ENCODE measurements at places on chromosomes 2 and 18.

GRCh38 chr2:131519466-131519865 is 8.2 kb upstream of the CCDC74A start:
- DNase-seq, result no peak

DNA sequence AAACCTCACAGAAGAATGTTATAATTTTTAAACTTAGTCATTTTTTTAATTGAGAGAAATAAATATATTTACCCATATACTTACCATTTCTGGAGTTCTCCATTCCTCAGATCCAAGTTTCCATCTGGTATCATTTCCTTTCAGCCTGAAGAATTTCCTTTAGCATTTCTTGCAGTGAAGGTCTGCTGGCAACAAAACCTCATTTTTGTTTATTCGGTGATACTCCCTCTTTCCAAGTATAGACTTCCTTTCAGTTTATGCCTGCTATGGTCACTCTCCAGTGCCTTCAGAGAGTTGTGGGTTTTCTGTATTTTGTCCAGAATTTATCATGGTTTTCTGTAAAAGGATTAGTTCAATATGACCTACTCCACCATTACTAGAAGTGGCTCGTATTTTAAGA is 17.0 kb downstream of the WDPCP start:
- DNase-seq, result no peak

DNA sequence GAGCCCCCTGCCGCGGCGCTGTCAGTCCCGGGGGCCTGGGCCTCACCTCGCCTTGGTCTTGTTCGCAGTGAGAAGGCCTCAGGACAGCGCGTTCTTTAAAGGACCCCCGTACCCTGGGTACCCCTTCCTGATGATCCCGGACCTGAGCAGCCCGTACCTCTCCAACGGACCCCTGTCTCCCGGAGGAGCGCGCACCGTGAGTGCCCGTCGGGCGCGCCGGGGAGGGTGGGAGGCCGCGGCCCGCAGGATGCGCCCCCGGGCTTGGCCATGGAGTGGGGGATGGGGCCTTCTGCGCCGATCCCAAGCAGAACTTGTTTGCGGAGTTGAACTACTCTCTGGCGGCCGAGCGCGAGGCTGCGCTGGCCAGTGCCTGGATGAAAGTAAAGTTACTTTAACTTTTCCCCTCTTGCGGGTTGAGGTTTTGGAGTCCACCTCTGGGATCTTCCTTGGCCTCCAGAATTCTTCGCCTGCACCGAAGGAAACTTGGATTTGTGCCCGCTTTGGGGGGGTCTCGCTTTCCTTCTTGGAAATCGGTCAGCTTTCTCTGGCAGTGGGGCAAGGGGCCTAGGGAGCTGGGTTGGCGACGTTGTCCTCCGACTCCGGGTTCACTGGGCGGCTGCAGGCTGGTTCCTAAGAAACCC is 1.2 kb downstream of the TCF7L1 start:
- no peak for DNase-seq

- no peak for DNase-seq
Measured at GRCh38 chr2:64203131-64203857, 59.1 kb upstream of the PELI1 start.

DNA sequence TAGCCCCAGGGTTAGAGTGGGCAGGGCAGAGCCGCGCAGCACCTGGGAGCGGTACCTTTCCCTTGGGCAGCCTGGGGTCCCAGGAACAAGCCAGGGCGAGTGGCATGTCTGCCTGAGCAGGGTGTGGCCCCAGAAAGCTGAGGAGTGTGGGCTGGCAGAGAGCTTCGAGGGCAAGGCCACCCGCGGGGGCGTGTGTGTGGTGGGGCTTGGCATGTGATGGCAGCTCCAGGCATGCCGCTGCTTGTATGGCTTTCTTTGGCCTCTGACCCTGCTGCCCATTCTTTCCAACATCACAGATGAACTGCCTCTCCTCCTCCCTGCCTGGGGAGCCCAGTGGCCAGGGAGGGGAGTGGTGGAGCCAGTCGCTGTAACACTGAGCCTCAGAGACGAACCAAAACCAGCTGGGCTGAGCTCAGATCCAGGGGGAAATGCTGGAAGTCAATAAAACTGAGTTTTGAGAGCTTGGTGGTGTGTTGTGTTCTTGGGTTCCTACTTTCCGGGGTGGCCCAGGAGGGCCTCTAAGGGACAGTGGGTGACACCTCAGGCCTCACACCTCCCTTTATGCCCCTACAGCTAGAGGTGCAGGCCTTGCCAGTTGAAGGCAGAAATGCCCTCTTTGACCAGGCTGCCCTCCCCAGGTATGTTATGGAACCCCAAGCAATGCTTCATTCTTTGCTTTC is 7.4 kb downstream of the DNAJB2 start:
- no peak for DNase-seq

DNA sequence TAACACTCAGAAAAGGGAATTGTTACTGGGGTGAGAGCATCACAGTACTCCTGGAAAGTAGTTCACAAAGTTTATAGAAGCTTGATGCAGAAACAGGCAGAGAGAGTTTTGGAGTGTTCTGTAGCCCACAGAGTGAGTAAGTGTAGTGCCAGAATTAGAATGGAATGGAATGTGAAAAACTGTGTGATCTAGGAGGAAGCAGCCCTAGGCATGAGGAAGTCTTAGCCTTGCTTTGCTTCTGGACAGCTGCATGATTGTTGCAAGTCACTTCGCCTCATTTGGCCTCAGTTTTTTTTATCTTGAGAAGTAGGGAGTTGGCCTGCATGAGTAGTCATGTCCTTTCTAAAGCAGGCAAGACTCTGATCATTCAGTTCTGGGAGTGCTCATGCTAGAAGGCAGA is 10.9 kb downstream of the SERPINB12 start:
- peak; percentile 9 for DNase-seq

DNA sequence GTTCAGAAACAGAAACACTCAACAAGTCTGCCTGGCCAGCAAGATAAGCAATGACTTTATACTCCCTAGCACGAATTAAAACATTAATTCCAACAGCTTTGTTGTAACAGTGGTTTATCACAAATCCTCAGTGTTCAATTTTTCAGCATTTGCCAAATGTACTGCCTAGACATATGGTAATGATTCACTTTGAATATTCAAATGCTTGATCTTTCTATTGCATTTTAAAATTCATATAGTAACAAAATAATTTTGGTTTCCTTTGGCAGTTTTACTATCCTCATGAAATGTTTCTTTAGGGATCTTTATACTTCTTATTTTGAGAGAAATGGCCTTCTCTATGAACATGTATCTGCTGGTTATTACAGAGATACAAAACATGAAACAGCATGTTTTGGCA is 851.8 kb upstream of the NXPH2 start:
- DNase-seq, result no peak

DNA sequence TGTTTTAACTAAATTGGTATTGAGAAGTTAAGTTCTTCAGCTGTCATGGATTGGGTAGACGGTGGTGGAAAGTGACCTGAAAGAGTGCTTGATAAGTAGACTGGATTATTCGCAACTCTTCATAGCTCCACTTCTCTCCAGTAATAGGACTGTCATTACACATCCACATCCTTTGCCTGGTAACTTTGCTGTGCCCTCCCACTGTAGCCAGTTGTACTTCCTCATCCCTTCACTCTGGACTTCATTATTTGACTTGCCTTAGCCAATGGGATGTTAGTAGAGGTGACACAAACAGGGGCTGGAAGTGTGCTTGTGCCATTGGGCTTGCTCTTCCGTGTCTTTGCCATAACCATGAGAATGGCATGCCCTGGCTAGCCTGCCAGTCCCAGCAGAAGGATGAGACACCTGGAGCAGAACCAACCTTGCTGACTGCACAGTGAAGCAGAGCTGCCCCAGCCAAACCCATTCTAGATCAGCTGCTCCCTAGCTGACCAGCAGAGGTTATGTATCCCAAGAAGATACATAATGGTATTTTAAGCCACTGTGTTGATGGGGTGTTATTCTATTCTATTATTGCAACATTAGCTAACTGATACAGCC is 16.9 kb downstream of the QPCT start:
- DNase-seq, result no peak

DNA sequence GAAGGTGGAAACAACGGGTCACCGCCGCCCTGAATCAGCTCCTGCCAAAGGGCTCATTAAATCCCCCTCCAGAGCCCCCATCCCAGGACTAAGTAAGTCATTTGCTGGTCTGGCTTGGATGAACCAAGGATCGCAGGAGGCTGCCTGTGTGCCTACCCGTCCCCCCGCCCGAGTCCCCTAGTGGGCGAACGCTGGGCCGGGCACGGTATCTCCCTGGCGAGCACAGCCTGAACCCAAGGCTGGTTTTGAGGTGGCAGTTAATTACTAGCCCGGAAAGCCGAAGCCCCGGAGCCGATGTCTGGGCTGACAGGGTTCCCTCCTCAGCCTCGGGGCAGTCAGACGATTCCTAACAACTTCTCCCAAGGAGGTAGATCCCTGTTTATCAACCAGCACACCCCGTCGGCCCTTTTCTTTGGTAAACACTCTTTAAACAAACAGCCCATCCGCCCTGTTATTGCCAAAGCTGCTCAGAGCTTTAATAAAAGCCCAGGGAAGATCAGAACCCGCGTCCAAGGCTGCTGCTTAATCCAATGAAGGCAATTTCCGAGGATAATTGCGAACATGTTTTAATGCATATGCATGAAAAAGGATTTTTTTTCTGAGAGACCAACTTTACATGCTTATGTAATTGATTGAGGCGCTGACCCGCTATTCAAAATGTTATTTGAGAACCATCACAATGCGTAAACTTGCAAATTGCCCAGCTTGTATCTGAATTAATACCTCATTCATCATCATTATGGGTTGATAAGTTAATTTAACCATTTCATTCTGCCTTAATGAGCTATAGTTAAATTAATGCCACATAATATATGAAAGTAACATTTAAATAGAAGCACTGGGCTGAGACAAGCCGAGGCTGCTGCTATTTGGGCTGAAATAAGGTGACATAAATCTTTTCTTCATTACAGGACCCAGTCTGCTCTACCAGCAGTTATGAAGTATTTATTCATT is 10.5 kb downstream of the EVX2 start:
- DNase-seq, result no peak

DNA sequence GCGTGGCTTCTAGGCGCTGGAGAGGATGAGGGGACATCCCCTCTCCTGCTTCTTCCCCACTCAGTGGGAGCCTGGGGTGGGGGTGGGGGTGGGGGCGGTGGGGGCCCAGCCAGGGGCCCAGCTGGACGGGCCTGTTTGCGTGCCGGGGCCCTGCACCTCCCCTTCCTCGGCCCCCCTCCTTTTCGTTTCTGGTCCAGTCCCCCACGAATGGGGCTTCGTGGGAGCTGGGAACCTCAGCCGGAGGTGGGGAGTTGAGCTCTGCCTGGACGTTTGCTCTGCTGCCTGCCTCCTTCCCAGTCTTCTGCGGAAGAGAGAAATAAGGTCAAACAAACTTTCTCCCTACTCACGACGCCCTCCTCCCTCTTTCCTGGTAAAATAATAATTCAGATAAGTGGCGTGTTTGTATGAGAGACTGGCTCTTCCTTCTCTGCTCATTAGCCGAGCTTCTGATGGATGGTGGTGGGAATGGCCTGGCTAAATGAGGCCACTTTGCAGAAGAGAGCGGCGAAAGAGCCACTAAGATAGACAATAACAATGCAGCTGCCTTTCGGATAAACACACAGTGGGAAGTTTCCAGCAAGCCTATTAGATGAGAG is 782 bp downstream of the MTA3 start:
- peak; percentile 31 for DNase-seq

- no peak for DNase-seq
Measured at GRCh38 chr2:88281302-88282217, 111.4 kb downstream of the THNSL2 start.

GRCh38 chr2:109644571-109645275 is 30.6 kb downstream of the SOWAHC start:
- DNase-seq, result no peak

- DNase-seq, result no peak
Measured at GRCh38 chr2:154198866-154199265, 327.1 kb downstream of the GALNT13 start.

GRCh38 chr2:101722864-101723263 is 25.4 kb downstream of the MAP4K4 start:
- no peak for DNase-seq

GRCh38 chr2:61811821-61812220 is 42.0 kb downstream of the FAM161A start:
- DNase-seq, result no peak

- DNase-seq, result no peak
Measured at GRCh38 chr2:112841295-112842044, 4.9 kb upstream of the IL1B start.

GRCh38 chr18:66511792-66512191 is 92.1 kb downstream of the CDH19 start:
- DNase-seq, result no peak

DNA sequence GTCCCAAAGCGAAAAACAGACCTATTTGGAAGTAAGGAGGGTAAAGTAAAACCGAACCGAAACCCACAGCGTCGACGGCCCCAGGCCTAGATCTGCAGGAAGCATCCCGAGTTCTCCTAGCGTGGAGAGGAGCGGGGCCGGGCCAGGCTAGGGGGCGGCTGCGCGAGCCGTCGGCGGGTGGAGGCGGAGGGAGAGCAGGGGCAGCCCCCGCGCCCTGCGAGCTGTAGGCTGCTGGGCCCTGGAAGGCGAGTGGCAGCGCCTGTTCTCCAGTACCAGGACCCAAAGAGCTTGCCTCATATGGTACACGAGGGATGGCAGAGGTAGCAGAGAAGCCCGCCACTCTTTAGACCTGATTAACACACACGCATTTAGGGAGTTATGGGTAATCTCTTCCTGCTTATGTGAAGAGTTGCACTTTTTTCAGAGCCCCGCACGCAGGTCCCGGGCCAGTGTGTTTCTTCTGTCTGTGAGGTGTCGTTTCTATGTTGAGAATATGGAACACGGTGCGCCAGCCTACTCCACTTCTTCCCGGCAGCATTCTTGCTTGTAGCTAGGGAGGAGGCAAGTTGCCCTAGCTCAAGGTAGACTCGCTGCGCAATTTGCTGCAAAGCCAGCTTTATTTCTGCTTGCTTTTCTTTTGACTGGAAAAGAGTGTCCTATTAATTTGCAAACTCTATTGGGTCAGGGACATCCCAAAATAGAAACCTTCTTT is 71.1 kb downstream of the ARHGEF33 start:
- no peak for DNase-seq

- no peak for DNase-seq
Measured at GRCh38 chr2:69718338-69718965, 23.5 kb upstream of the ANXA4 start.

Data from Daoy (cell line).